ENCODE measurements at places on chromosomes 1 and 21.

- DNase-seq: no peak
Observed at GRCh38 chr1:229631966-229632365, 5.9 kb downstream of the URB2 start.

- DNase-seq: no peak
Observed at GRCh38 chr1:10989095-10989494, 23.4 kb upstream of the TARDBP start.

DNA sequence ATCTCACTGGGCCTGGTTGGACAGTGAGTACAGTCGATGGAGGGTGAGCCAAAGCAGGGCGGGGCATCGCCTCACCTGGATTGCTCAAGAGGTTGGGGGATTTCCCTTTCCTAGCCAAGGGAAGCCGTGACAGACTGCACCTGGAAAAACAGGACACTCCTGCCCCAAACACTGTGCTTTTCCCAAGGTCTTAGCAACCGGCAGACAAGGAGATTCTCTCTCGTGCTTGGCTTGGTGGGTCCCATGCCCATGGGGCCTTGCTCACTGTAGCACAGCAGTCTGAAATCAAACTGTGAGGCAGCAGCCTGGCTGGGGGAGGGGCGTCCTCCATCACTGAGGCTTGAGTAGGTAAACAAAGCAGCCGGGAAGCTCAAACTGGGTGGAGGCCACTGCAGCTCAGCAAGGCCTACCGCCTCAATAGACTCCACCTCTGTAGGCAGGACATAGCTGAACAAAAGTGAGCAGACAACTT is 11.3 kb downstream of the C1orf105 start:
- DNase-seq: peak; percentile 11

DNA sequence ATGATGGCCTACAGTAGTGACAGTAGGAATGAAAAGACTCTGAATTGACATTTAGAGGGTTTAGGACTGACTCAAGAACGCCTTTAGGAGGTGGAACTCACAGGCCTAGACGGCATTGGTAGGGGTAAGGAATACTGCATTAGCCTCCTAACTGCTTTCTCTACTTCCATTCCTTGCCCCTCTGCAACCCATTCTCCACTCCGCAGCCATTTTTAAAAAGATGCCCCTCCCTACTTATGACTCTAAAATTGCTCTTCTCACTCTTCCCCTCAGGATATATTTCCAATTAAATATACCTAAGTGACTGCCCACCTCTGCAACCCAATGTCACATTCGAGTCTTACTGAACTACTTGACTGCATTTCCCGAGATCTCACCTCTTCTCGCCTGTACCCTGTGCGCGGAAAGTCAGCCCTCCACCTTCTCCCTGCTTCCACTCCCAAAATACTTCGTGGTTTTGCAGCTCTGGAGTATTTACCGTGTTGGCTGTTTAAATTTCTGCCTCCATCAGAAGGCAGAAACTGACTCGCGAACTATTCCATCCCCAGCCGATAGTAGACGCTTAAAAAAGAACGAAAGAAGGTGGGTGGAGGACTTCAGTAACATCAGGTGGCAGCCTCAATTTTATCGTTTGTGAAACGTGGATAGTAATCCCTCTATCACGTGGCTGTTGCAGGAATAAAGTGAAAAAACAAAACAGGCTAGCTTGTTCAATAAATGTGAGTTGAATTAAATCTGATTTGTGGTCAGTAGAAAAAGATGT is 1.1 kb upstream of the YBX1 start:
- DNase-seq: peak; percentile 43

GRCh38 chr1:238658763-238659162 is 727.6 kb upstream of the CHRM3 start:
- DNase-seq: no peak

DNA sequence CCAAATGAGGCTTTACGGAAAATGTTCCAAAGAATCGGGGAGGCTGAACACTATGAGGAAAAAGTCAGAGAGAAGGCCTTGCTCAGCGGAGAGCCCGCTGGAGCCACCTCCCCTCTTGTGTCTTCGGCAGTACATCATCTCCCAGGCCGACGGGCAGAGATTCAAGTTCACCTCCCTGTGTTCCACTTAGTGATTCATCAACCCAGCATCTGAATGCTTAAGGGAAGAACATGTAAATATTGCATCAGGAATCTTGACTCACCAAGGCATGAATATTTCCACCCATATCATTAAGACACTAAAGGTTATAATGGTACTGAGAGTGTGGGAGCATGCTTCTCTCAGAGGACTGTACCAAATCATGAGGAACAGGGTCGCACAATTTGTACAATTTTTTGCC is 172.5 kb downstream of the ST6GALNAC5 start:
- DNase-seq: no peak

- DNase-seq: no peak
Observed at GRCh38 chr1:1324084-1324523, 356 bp downstream of the INTS11 start.

DNA sequence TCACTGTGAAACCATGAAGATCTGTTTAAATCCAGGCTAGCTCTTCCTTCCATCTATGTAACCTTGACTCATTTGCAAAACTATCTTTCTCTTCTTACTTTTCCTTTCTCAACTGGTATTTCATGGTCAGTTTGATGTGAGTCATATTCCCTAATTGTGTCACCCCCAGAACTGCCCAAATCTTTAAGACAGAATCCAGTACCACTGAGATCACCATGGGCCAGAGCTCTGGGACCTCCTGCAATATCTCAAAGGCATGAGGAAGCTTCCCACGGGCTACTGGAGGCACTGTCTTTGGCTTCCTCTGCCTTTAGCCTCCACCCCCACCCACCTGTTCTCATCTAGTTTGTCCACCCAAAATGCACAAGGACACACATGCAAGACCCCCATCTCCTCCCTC is 274.4 kb upstream of the FMN2 start:
- no peak for DNase-seq

DNA sequence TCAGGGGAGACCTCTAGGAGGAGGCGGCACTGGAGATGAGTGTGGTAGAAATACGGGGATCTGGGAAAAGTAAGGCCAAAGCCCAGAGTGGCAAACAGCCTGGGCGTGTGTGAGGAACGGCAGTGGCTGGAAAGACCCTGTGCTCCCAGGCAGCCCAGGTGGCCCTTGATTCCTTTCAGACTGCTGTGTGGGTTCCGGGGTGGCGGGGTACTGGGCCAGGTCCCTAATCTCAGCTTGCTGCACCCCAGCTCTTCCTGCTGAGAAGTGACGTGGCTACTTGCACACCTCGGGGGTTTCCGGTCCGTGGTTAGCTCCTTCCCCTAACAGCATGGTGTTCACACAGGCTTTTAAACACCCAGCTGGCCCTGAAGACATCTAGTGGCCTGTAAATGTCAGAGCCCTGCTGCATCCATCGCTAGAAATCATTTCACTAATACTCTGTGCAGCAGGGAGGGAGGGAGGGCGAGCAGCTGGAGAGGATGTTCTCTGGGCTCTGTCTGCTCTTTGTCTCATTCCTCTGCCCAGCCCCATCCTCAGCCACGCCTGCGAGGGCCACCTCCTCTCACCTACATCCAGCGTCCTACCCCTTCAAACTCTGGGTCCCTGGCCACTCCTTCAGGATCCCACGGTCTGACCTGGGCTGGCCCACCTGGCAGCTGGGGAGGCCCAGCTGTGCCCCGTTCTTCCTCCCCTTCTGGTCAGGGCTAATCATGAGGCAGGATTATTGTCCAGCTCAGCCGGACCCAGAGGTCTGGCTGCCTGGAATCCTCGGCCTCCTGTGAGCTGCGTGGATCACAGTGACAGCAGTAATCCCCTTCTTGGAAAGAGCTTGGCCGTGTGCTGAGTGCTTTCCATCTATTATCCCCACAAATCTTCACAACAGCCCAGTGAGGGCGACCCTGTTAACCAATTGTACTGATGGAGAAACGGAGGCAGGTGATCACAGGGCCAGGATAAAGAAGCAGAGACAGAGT is 7.2 kb downstream of the ZDHHC18 start:
- DNase-seq: peak; percentile 84

DNA sequence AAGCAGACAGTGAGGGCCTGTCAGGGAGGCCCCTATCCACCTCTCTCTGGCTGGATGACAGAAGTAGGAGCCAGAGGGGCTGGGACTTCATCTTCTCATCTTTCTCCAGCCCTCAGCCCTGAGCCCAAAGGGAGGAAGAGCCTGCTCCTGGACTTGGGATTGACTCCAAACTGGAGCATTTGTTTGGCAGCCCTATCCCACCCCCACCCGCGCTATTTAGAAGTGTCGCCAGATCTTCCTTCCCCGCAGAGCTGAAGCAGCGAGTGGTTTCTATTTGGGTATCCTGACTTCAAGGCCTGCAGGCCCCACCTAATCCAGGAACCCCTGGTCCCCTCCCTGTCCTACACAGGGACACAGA is 9.6 kb downstream of the NES start:
- DNase-seq: no peak

- DNase-seq: no peak
Observed at GRCh38 chr1:211752951-211753486, 77.5 kb downstream of the LPGAT1 start.

- DNase-seq: no peak
Observed at GRCh38 chr1:16237343-16237830, 404 bp upstream of the CPLANE2 start.

DNA sequence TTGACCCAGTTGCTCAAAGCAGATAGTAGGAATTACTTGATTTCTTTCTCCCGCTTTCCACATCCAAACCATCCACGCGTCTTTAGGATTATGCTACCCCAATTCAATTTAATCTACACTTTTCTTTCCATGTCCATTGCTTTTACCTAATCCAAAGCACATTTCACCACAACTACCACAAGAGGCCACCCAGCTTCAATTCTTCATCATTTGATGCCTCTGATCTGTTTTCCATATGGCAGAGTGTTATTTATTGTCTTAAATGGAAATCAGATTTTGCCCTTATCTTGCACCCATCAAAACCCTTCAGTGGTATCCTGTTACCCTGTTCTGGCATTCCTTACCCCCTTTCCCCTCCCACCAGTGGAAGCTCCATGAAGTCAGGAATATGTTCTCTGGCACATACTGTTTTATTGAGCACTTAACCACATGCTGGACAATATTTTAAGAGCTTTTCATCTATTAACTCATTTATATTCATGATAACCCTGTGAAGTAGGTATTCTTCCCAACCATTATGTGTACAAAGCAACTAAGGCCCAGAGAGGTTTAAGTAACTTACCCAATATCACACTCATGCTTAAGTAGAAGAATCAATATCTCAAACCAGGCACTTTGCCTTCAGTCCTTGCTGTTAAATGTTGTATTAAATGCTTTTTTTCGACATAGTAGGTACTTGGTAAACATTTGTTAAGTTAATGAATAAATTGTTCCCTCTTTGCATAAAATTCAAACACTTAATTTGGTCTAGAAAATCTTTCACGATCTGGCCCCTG is 34.6 kb downstream of the CLIC4 start:
- no peak for DNase-seq

DNA sequence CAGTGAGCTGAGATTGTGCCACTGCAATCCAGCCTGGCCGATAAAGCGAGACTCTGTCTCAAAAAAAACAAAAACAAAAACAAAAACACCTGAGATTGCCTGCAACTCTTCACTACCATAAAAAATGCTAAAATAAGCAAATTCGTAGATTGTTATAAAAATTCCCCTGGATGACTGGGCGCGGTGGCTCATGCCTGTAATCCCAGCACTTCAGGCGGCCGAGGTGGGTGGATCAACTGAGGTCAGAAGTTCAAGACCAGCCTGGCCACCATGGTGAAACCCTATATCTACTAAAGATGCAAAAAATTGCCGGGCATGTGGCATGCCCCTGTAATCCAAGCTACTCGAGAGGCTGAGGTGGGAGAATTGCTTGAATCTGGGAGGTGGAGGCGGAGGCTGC is 10.7 kb downstream of the MED18 start:
- no peak for DNase-seq

DNA sequence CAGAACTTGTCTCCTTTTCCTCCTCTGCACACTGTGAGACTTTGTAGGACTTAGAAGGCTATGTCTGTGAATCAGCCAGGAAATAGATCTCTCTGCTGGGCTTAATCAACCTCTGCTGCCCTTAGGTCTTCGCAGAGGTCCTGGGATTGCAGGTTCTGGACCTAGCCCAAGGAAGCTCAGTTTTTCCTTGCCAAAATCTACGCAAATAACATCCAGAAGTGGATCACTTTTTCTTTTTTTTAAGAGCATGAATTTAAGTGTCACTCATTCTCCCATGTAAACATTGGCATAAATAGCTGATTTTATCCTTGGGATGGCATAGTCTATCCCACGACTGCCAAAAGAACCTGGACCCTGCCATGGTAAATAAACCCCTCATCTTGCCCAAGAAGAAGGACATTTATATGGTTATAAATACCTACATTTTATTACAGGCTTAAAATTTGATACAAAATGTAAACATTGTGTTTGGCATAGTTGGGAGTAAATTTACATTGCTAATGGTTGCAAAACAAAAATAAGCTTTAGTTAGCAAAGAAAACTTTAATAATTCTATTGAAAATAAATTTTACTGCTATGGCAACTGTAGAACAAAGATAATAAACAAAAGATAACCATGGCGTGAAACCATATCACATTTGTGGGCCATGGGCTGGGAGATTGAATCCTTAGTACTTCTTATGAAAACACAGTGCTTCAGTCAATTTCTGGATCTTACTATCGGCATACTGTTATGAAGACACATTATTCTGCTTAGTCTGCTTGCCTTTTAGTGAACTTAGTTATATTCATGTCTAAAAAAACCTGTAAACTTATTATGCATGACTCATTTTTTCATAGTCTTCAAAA is 24.5 kb upstream of the DISC1 start:
- DNase-seq: no peak

DNA sequence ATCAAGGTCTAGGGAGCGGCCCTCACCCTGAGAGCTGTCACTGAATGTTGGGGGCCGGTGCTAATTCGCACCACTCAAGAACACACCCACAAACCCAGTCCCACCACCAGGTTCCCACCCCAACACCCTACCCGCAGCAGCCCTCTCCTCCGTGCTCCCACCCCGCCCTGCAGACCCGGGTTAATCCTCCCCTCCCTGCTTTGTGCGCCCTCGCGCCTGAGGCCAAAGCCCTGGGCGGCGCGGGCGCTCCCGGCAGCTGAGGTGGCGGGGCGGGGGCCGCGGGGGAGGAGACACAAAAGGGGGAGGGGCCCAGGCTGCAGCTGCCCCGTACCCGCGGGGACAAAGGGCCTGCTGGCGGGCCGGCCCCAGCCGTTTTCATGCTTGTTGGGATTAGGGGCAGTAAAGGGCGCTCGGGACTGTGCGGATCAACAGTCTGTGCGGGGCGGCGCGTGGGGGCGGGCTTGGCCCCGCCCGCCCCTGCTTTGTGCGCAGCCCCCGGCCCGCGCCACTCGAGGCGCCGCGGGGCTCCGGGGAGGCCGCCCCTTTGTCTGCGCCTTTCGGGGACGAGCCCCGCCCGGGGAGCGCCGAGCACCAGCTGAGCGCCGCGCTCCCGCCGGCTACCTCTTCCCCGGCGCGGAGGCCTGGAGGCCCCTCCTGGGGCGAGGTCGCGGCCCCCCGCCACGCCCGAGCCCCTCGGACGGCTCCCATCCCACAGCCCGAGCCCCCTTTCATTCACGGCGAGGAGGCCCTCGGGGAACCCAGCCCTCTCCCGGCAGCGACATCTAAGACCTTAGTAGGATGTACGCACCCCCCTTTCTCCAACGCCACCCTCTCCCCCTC is 10.9 kb downstream of the C1orf216 start:
- peak; percentile 17 for DNase-seq

- peak; percentile 88 for DNase-seq
Observed at GRCh38 chr1:7667625-7668218, 103.4 kb upstream of the VAMP3 start.
